ENCODE measurements at places on chromosomes 3 and 15.

DNA sequence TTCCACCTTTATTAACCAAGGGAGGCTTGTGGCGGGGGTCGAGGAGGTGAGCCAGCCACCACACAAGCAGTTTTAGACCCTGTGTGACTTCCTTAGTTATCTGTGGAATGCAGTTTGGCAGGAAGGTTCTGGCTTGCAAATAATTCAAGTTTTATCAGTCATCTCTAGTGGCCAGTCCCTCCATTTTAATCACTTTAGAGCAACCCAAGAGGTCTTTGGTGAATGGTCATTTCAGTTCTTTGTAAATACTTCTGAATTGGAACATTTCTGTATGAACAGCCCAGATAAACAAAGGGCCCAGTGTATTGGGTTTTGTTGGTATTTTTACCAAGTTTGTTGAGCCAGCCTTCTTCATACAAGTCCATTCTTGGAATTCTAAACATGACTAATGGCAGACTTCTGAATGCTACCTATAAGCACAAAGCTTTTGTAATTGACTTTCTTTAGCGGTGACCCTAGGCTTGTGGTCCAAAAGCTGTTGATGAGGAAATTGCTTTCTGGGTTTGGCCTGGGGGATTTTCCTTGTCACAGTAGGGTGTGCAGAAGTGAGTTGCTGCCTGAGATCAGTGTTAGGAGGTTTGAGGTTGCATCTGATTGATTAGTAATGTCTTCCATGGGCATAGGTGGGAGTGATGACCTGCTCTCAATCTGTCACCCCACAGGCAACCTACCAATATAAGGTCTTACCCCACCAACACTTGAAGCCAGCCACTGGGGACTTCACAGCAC lies 193.3 kb upstream of the TOPAZ1 start:
- DNase-seq, result no peak

DNA sequence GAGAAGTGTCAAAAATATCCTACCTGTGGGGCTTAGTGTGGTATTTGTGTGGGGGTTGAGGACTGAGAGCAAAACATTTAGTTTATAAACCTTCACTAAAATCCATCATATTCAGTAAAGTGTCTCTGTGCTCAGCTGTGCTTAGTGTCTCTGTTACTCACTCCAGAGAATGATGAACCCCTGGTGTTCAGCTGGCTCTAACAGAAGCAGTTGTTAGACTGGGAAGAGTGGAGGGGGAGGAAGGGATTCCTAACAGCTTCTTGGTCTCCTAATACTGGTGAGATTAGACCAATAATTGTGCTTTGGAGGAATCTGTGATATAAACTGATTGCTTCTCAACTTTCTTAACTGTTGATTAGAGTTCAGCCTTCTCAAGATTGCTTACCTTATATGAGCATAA lies 1123.5 kb downstream of the ROBO2 start:
- no peak for DNase-seq

DNA sequence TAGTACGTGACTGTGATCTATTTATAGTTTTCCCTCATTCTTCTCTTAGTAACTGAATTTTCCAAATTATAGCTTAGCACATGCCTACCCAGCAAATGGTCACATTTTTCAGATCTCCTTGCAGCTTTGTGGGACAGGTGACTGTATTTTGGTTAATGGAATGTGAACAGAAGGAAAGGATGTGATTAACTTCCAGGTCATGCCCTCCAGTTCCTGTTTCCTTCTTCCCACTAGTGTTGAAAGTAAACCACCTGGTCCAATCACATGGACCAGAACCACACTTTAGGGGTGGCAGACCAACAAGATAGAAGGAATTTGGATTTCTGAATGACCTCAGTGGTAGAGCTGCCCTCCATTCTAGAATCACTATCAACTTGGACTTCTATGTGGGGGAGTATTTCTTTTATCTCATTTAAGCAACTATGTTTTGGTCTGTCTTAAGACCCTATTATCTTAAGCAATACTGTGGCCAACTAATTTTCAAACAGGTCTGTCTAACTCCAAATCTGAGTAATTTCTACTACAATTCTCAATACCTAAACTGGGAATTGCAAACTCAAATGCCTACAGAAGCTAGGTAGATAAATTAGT lies 76.0 kb upstream of the TSC22D2 start:
- no peak for DNase-seq

DNA sequence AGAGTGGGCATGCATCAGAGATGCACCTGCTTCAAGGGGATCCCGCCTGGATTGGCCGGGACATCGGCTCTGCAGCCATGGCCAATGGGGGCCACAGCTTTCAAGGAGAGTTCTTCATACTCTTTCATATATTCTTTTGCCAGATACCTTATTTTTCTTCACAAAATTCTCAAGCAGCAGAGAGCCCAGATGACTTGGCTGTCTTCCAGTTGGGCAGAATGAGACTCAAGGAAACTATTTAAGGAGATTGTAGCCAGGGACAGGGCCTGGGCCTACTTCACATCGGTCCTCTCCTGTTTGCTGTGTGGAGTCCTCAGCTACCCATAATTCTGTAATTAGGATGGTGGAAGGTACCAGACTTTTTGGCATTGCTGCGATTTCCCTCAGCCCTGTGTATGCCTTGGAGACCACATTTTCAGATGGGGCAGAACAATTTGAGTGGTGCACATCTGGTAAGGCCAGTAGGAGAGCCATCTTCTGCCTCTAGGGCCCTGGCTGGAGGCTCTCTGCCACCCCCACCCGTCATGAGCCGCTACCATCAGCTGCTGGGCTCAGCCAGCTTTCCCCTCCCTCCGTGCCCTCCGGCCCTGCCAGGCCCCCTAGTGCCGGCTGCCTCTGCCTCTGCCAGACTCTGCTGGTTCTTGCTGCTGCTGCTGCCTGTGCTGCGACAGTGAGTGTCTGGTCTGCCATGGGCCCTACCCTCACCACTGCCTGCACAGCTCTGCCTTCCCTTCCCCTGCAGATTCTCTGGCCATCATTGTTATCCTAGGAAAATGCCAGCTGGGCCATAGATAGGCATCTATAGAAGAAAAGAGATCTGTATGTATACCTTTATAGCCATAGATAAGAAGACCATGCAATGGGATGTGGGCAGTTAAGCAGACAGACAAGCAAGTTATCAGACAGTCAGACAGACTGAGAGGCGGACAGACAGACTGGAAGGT lies 6.7 kb downstream of the PLIN1 start:
- DNase-seq, result no peak

DNA sequence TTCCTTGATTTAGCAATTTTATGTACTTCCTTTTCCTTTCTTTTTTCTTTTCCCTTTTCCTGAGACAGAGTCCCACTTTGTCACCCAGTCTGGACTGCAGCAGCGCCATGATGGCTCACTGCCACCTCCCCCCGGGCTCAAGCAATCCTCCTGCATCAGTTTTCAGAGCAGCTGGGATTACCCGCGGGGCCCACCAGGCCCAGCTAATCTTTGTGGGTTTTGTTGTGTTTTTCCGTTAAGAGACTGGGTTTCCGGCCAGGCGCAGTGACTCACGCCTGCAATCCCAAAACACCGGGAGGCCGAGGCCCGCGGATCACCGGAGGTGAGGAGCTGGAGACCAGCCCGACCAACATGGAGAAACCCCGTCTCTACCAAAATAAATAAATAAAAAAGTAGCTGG lies 17.7 kb downstream of the GOLGA8S start:
- no peak for DNase-seq

DNA sequence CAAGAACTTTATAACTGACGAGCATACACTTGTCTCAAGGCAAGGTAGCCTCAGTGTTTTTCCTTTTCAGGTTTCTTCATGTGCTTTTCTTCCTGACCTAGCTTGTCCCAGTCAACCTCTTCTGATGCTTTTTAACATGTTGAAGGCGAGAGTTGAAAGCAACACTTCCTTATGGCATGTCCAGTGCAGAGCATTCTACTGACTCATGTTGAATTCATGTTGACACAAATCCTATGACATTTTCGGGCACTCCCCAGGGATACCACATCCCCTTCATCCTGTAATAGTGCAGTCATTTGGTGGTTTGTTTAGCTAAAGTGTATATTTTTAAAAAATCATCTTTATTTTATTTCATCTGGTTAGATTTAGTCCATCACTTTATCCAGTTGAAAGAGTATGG lies 75.9 kb upstream of the CBLB start:
- no peak for DNase-seq

GRCh38 chr3:43259626-43260025 lies 26.7 kb upstream of the SNRK start:
- DNase-seq, result no peak

DNA sequence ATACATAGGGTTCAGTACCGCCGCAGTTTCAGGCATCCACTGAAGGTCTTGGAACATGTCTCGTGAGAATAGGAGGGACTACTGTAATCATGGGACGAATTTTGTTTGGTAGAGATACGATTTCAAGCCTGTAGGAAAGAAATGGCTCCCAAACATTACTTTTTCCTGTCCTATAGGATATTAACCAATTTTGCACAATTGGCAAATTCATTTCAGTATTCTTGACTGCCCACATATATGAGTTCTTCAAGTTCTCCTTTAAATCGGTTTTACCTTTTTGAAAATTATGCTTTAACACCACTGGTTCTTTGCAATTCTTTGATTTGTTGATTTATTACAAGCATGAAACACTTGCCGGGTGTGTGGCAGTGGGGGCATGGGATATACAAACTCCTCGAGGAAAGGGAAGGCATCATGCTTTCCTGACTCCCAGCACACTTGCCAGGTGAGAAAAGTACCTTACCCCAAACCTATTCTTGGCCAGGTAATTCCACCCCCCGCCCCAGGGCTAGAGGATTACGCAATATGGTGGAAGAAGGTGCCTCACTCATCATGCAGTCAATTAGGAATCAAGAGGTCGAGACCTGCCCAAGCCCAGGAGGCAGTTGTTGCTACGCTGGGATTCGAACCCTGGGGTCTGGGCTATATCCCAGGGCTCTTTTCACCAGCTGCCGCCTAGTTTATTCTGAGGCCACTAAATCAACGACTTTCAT lies 584 bp upstream of the LARS2 start:
- no peak for DNase-seq

DNA sequence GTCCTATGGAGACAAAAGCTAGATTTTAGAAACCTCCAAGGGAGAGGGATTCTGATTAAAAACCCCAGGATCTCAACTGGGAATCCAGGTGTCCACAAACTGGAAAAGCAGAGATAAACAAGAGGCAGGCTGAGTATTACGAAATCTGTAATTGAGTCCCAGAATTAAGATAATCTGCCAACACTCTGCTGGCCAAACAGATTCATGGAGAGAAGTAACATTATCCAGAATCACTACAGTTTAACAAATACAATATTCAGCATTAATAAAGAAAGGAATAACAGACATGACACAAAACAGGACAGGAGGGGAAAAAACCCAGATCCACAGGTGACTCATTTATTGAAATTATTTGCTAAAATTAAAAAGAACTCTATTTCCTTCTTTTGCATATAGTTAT lies 227.2 kb upstream of the NANOGP8 start:
- no peak for DNase-seq

DNA sequence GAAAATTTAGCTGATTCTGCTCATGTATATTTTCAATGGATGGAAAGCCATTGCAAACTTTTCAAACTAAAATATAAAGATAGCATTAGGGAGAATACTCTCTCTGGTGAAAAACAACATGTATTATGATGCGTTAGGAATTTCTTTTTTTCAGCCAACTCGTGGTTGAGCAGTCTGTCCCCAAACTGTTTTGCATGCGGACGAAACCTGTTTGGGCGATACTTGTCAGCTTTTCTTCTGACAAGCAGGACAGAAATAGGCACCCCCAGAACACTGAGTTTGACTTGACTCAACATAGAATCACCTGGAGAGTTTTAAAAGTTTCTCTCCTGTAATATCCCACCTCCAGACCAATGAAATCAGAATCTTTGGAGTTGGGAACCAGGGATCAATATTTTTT lies 417.5 kb upstream of the TPRG1 start:
- DNase-seq, result no peak

- no peak for DNase-seq
Measured at GRCh38 chr3:114092151-114093015, 35.8 kb downstream of the QTRT2 start.

All from heart left ventricle (tissue), 16 donors.